ENCODE measurements at places on chromosomes 6 and 20. TPM values are rescaled to one million over a fixed set of nuclear protein-coding genes. Genes with fewer than 3 reads are reported as not detected.

DNA sequence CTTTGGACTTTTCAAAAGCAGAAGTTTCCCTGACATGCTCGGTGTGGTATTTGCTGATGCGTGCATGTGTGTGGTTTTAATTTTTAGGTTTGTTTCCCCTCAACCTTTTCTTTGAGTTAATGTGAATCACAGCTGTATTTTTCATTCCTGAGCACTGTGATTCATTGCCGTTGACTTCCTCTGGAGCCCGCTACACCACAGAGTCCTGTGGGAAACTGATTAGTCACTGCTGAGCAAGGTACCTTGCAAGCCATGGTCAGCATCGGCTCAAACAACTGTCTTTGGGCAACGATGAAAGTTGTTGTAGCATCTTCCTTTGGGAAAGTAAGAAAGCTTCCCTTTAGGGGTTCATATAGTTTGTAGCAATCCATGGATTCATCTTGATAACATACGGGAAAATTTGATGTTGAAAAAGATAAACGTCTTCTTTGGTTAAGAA, 57.5 kb downstream of the RIN2 start:
- DNase-seq: no peak

GRCh38 chr6:31114541-31114878, at the start of gene PSORS1C1:
Gene PSORS1C1 (plus strand): TSS chr6:31114800. CDS start chr6:31129633, 14,833 bp downstream.
- DNase-seq: peak; percentile 85

- DNase-seq: no peak
These were observed 26.0 kb upstream of the CRIP3 start for GRCh38 chr6:43334466-43335095.

GRCh38 chr20:7323957-7324356, 556.5 kb downstream of the BMP2 start:
- no peak for DNase-seq

DNA sequence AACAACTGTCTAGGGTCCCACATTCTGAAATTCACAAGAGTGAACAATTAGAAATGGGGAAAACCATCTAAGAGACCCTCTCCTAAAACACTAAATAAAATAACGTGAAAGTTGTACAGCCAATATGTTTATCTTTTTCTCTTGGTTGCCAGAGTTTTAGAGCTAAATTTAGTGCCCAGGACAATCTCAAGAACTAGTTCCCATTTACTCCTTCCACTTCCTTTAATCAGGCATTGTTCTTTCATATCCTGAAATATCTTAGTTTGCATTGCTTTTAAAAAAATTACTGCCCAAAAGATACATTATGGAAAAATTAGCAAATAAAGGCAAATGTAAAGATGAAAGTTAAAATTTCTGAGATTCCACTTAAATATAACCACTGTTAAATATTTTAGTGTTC, 33.1 kb upstream of the UBR2 start:
- DNase-seq: no peak

- peak; percentile 23 for DNase-seq
These were observed 268.2 kb downstream of the SYNE1 start for GRCh38 chr6:152368751-152369624.

- DNase-seq: no peak
These were observed 219.4 kb upstream of the MYLIP start for GRCh38 chr6:15909290-15910070.

DNA sequence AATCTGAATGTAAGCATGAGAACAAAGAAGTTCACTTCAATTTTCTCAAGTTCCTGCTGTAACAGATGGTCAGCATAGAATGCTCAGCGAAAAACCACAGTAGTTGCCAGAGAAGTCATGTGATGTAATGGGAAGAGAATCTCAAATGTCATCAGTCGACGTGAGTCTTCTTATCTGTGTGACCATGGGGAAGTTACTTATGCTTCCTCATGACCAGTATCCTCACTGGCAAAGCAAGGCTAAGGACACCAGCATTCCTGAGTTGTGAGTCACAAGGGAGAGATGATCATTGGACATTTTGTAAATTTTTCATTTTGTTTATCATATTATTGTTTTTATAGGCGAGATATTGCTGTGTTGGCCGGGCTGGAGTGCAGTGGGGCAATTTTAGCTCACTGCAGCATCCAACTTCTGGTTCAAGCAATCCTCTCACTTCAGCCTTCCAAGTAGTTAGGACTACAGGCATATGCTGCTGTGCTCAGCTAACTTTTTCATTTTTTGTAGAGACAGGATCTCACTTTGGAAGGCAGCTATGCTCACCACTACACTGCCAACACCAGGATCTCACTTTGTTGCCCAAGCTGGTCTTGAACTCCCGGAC, 21.9 kb downstream of the SGK1 start:
- peak; percentile 83 for DNase-seq

- DNase-seq: no peak
These were observed 420.3 kb upstream of the FLRT3 start for GRCh38 chr20:14757728-14758127.

- no peak for DNase-seq
These were observed 246.3 kb downstream of the FNDC1 start for GRCh38 chr6:159415540-159415939.

DNA sequence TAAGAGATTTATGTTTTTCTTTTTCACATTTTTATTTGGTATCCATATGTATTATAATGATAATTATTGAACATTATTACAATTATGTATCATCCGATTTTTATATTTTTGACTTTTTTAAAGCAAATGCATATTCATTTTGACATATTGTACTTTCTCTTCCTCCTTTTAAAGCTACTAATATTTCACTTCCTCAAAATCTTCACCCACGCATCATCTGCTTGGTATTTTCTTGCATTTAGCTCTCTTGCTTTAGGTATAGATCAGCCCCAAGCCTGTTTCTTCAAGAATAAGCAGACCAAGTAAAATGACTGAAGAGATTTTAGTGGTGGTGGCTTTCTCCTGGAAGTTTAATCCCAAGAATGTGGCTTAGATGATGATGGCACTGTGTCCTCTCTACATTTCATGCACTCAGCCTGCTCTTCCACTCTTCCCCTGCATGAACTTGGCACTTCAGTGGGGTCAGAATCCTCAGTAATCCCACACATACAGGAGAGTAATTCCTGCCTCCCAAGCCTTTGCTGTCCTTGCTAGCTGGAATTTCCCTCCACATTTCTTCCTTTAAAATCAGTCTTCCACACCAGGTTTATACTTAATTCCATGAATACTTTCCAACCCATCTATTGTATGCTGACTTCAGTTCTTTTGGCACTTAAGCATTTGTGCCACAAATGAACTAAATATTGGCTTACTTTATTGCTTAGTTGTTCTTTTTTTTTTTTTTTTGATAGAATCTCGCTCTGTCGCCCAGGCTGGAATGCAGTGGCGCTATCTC, 8.2 kb downstream of the NCOA7 start:
- DNase-seq: no peak

- DNase-seq: no peak
These were observed 302.4 kb downstream of the PTPRT start for GRCh38 chr20:42887281-42887680.

DNA sequence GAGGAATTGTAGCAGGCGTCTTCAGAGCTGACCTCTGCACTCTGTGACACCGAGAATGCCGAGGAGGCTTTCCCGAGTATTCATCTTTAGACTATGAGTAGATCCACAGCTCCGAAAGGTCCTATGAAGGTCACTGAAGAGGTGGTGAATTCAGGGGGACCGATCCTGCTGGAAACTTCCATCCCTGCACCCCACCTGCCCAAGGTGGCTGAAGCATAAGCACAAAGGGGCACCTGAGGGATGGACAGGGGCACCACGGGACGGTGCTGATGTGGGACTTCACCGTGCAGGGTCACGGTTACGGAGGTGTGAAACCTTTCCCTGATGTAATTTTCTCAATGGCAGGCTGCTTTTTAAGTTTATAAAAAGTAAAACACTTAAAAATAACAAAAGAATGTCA, 24.4 kb downstream of the DIDO1 start:
- DNase-seq: no peak

The PFDN4 gene
- total RNA-seq: 22.2 TPM

The WFDC8 gene
- total RNA-seq: not detected

The KIF25 gene
- total RNA-seq: 0.43 TPM

The RIMS1 gene
- 22.2 TPM for total RNA-seq

The RSPO3 gene
- total RNA-seq: 3.4 TPM

The MUCL3 gene
- 93.5 TPM for total RNA-seq
